ENCODE measurements at places on chromosomes 4 and X.

DNA sequence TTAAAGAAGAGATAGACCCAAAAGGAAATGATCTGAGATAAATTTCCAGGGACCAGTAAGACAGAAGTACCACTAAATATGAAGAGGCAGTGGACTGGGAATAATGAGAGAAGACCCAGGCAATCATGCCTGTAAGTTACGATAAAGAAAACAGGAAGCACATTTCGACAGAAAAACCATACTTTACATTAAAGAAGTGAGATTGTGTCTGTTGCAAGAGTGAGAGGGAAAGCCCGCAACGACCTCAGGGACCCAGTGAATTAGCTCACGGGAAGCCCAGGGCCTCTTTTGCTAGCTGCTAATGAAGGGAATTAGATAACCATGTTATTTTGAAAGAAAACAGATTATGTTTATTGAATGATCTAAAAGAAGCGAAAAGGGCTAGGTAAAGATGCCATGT lies 28.9 kb upstream of the ACSL1 start:
- DNase-seq: no peak

- DNase-seq: no peak
Measured at GRCh38 chr4:151717909-151718628, 42.7 kb downstream of the GATB start.

- peak; percentile 97 for DNase-seq
Measured at GRCh38 chrX:73851014-73852009, 288.3 kb downstream of the CHIC1 start.

- DNase-seq: no peak
Measured at GRCh38 chr4:185395238-185395955, at the start of gene LRP2BP. LRP2BP (minus strand) TSS chr4:185395924; CDS start chr4:185378186, 17,738 bp downstream.

- DNase-seq: no peak
Measured at GRCh38 chr4:126777649-126778048, 855.1 kb upstream of the INTU start.
